Activated naive CD4-positive, alpha-beta T cell treated with anti-CD3 and anti-CD28 coated beads, Interleukin-2, amount 50 U/mL, for 16 hours (primary cell): ENCODE measurements at places on chromosomes 3 and 15.

DNA sequence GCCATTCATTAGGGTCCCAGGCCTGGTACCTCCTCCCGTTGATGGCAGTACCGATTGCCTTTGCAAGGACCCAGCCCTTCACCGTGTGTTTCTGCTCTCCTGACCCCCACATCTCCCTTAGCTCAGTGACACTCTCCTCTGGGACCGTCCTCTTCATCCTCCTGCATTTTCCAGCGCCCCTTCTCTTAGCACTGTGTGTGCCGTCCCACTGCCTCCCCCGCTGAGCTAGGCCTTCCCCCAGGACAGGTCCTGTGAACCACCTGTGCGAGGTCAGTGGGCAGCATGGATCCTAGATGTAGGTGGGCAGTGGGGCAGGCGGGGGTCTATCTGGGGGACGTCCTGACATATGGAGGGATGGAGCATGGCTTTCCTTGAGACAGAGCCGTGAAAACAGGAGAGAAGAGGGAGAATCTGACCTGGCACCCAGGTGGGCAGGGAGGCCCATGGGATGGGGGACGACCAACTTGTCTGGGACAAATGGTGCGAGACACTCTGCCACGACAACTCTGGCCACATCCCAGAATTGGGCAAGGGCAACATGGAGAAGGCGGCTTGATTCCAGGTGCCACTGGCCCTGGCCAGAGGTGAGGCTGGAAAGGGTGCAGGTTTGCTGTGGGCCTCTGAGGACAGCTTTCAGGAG is 87.7 kb upstream of the ALDH1L1 start:
- DNase-seq = no peak

DNA sequence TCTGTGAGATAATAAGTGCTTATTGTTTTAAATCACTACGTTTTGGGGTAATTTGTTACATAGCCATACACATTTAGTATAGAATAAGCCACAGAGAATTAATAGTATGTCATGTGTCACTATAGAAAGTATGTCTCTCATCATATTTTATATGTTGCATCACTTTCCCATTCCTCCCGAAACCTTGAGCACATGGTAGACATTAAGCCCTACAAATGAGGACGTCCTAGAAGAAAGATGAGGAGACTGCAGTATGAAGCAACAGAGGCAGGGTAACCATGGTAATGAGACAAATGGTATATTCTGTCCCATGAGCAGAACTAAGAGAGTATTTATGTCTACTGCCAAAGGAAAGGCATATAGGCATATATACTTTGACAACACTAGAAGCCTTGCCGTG is 720.2 kb downstream of the ROBO1 start:
- no peak for DNase-seq

- no peak for DNase-seq
These were observed 2.2 kb upstream of the MUC20 start for GRCh38 chr3:195718477-195718984.

DNA sequence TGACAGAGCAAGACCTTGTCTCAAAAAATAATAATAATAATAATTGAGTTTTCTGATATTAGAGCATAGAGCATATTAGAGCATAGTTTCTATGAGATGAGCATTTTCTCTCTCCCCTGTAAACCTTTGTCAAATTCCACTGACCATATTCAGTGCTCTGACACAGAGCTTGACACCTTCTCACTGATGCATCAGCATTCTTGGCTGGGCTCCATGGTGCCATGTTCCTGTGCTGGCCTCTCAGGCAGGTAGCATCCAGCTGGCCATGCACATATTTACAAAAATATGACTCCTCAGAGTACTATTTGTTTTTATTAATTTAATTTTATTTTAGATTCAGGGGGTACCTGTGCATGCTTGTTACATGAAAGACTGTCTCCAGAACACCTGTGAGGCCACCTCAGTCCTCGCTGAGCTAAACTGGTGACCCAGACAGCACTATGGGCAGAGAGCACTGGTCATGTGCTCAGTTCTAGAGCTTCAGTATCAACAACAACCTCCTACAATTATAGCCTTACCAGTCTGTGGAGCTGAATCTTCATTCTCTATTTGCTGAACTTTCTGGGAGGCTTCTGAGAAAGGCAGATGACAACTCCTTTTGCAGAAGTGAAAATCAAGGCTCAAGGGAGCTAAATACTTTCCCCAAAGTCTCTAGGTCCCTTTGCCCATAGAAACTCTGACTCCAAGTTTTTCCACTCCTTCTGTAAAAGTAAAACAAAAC is 21.6 kb upstream of the SLC28A2 start:
- no peak for DNase-seq

DNA sequence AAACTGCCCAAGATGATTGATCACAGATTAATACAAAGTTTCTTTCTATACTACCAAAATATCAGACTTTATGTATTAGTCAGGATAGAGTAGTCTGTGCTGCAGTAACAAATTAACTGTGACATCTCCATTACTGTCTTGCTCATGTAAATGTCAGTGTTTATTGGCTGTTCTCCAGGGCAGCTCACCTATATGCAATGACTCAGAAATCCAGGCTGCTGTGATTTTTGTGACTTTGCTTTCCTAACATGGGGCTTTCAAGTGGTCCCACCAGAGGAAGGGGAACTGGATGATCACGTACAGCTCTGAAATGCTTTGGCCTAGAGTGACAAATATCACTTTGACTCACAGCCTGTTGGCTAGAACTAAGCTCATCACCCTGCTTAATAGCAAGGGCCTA is 12.9 kb downstream of the PLS1 start:
- DNase-seq = no peak

GRCh38 chr3:150252462-150252861 is 155.6 kb upstream of the TSC22D2 start:
- no peak for DNase-seq
